WTC11 (cell line): ENCODE measurements at places on chromosomes 12 and 14. TPM values are rescaled to one million over a fixed set of nuclear protein-coding genes. Genes with fewer than 3 reads are reported as not detected.

- DNase-seq, result no peak
Measured at GRCh38 chr14:63100552-63100951, 55.3 kb upstream of the KCNH5 start.

DNA sequence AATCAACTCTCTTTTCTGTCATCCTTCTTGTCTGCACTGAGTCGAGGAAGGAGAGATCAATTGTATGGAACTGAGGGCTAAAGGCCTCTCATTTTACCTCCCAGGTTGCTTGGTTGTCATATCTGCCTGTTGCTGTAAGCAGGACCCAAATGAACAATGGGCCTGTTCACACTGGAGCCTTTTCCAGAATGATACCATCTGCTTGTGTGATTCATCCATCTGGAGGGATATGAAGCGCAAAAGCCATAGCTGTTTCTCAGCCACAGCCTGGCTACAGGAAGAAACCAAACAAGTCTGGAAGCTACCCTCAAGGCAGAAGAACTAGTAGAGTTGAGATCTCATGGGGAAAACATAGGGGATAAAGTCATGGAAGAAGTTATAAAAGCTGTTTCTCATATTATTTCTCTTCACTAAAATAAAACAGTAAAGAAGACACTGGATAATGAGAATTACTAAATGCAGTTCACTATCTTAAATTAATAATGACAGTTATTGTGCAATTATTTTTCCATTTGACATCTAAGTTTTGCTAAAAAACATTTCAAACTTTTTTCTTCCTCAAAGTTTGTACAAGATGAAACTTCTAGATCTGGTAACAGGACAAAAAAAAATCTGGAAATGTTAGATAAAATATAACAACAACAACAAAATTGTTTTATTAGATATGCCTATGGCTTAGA, 106.3 kb downstream of the SPTSSA start:
- DNase-seq, result no peak

Gene NYNRIN
- 16.6 to 18.3 TPM (median 17.9 TPM) in 3 replicates for total RNA-seq

Gene SLC2A14
- 24.4 to 28.8 TPM (median 26.7 TPM) in 3 replicates for total RNA-seq

Gene KCNH3
- total RNA-seq, result 0.27 to 0.44 TPM (median 0.44 TPM) in 3 replicates

Gene PLEKHH1
- total RNA-seq, result 45.4 to 49.8 TPM (median 48.3 TPM) in 3 replicates

DNA sequence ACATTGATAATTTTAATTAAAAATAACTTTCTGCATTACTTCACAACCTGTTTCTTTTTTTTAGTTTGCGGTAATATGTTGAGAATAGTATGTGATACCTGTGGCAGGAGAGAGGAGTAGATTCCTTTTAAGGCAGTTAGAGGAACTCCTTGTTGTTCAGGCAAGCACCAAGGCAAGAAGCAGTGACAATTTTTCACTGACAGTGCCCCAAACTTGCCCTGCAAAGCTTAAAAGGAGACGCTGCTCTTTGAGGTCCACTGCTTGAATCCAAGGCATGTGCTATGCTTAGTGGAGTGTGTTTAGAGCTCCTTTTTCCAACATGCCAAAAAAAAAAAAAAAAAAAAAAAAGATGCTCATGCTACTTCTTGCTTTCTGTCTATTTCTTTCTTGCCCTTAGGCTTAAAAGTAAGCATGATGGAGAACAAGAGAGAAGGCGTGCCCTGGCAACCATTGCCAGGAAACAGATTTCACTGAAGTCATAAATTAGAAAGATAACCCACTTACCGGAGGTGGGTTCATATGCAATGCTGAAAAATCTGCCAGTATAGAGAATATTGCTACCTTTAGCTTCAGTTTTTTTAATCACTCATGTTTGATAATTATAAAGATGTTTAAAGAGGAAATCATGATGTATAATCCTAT, 58.3 kb upstream of the DYRK2 start:
- no peak for DNase-seq

- DNase-seq, result peak; percentile 50
Measured at GRCh38 chr14:50342221-50343078, 30.3 kb downstream of the DMAC2L start.

DNA sequence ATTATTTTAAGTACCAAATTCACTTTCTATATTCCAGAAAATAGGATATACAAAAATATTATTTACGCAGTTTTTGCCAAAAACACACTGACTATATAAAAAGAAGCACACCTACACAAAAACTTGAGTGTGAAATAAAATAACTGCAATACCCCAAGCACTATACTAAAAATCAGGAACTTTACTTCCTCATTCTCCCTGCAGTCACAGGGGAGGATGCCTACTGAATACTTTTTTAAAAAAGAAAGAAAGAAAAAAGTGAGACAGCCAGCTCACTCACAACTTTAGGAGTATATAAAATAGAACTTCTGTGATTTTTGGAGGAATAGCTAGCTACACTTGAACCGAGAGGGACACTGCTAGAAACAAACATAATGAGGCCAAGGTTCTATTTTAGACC, 12.2 kb downstream of the RPS6KA5 start:
- DNase-seq, result no peak

GRCh38 chr12:51349026-51349425, 2.5 kb upstream of the CELA1 start:
- DNase-seq, result no peak

- no peak for DNase-seq
Measured at GRCh38 chr12:76064904-76065303, 19.6 kb downstream of the NAP1L1 start.
